ENCODE measurements at places on chromosomes 12 and 14.

DNA sequence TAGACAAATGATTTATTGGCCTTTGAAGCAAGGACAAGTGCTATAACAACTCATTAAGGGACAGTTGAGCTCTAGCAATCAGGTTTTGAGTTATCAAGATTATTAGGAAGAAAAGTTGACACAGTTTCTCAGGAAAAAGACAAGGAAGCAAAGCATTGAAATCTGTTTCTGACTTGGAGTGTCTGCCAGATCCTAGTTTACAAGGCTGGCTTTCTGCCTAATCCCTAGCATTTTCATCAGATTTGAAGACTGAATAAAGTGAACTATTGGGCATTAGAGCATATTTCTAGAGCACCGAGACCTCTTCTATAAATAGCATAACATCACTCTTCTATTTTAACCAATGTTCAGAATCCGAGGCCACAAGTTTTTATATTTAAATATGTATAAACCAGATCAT lies 7.0 kb downstream of the SYT1 start:
- no peak for DNase-seq

- no peak for DNase-seq
Measured at GRCh38 chr12:46843811-46844210, 18.0 kb upstream of the SLC38A4 start.

GRCh38 chr12:25054076-25054782 lies 105.3 kb upstream of the BCAT1 start:
- no peak for DNase-seq

- peak; percentile 74 for DNase-seq
Measured at GRCh38 chr14:68282479-68283377, 463.1 kb downstream of the RAD51B start.

- DNase-seq, result peak; percentile 68
Measured at GRCh38 chr12:48003226-48004052, 837 bp downstream of the COL2A1 start.

GRCh38 chr12:65622056-65622455 lies 202.2 kb upstream of the HMGA2 start:
- DNase-seq, result no peak

DNA sequence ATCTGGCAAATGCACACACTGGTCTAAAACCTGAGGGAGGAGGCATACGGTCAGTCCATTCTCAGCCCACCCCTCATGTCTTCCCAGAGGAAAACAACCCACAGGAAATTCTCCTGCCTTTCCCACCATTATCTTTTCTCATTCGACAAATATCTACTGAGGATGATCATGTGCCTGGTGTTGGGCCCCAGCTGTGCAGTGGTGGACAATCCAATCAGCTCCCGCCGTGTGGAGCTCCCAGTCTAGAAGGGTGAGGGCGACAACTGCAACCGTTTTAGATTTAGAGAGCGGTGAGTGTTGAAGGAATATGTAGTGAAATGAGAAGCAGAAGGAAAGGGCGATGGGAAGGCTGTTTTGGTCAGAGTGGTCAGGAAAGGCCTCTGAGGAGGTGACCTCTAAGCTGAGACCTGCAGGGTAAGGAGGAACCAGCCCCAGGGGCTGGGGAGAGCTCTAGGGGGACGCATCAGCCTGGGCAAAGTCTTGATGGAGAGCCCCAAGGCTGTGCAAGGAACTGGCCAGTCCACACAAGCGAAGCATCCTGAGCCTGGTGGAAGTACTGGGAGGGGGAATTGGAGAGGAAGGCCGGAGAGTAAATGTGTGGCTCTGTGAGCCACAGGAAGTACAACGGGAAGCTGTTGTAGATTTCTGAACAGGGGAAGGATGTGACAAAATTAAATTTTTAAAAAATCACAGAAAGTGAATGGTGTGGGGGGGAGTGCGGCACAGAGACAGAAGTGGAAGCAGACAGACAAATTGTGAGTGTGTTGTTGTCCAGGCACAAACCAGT lies 192.8 kb downstream of the NTF3 start:
- DNase-seq, result no peak
